NCI-H1048 (cell line): ENCODE measurements at places on chromosomes 12 and 14.

GRCh38 chr12:46660276-46660675, 165.5 kb downstream of the SLC38A4 start:
- DNase-seq, result no peak

DNA sequence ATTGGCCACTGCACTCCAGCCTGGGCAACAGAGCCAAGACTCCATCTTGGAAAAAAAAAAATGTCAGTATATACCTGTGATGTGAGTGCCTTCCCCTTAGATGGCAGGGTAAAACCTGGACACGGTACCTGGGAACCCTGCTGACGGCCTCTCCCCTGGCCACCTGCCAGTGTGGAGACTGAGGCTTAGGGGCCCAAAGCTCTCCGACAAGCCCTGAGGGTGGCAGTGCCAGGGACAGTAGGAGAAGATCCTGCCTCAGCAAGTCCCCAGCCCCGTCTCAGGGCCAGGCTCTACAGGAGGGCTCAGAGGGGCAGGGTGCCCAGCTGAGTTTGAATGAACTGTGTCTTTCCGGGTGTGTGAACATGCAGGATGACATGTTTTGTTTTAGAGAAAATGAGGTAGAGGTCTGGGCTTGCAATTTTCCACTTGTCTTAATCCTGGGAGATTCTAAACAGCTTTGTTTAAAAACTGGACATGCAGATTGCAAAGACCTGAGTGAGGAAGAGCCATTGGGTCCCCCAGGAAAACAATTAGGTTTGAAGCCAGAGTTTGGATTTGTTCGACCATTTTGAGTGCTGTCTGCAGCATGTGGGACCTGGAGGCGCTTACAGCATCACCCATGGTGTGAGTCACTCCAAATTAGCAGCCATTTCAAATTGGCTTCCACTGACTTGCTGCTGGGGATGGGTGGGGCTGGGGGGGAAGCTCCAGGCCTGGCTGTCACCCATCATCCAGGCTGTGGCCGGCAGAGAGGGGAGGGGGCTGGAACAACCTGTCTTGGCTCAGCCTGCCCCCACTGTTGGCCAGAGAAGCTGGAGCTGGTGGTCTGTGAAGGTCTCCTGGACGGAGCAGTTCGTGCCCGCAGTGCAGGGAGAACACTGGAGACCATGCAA, 10.8 kb downstream of the TSPAN9 start:
- no peak for DNase-seq

DNA sequence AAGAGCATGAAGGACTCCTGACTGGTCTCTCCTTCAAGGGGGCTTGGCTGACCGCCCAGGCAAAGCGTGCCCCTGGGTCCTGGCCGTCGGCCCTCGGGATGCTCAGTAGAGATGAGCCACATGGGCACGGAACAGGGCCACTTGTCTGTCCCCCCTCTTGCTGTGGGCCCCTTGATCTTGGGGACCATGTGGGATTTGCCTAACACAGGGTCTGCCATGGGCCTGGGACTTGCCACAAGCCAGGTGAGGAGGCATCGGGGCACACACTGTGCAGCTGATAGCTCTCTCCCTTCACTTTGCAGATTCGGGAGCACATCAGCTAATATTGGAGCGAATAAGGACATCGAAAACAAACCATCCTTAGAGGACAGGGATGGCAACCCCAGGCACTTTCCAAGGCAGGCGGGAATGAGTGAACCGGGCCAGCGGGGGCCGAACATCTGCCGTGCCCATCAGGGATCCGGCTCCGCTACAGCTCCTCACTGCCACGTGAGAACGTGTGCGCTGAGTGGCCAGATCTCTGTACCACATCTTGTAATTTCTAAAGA, 88.1 kb downstream of the PIWIL1 start:
- DNase-seq, result no peak

- no peak for DNase-seq
Observed at GRCh38 chr12:78931466-78931990, 67.0 kb downstream of the SYT1 start.

DNA sequence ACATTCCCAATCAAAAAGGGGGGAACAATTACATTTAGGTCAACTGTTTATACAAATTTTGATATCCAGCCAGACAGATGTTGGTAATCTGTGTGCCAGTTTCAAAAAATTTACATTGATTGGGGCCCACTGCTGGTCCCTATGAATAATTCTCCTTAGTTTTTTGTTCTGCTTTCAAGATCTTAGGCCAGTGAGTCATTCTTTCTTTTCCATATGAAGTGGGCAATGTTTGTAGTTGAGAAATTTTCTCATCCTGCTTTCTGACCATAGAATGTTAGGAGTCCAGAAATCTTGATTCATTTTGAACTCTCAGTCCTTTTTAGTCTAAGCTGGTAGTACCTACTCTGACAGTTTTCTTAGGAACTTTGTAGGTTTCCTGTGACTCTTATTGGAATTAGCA, 244.3 kb downstream of the DIO2 start:
- no peak for DNase-seq

DNA sequence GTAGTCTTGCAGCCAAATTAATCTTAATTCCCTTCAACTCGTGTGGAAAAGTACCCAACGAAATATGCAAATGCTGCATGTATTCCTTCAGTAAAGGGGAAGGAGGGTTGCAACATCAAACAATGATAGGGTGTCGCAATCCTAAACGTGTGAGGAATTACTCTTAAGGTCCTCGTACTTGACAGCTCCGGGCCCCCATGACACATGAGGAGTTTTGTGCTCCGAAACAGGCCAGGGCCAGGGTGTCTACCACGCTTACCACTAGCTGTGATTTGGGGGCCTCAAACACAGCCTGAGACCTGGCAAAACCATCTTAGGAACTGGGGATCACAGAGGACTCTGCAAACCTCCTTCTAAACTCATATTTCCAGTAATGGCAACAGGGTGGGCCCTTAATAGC, 20.4 kb downstream of the FOS start:
- no peak for DNase-seq

DNA sequence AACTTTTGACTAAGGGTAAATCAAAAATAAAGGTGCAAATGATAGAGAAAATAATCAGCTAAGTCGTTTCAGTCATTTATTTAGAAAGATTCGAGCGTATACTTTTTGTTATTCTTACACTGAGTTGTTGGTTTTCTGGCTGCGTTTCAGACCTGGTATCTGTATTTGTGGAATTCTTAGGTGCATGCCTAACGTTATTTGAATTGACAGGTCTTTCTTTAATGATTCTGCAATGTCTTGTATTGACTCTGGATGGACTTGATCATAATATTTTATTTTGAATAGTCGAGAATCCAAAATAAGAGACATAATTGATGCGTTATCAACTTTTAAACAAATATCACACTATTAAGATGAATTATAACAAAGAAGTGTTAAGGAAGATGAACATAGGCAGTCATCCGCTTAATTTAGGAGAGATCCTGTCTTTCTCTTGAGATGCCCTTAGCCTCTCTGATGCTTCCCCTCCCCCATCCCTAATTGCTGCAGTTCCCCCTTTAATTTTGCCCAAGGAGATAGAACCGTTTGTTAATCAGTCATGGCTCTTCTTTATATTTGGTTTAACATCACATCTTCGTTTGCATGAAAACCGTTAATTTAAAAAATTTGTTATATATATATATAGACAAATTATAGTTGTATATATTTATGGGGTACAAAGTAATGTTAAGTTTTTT, 1.8 kb downstream of the ALX1 start:
- no peak for DNase-seq

- DNase-seq, result no peak
Observed at GRCh38 chr14:54594537-54594936, 27.6 kb downstream of the SAMD4A start.

GRCh38 chr12:131677699-131678098, 33.2 kb upstream of the SFSWAP start:
- DNase-seq, result no peak

GRCh38 chr12:81800298-81801148, 41.4 kb upstream of the PPFIA2 start:
- no peak for DNase-seq

GRCh38 chr12:76002598-76003354, 28.8 kb downstream of the PHLDA1 start:
- DNase-seq, result no peak

DNA sequence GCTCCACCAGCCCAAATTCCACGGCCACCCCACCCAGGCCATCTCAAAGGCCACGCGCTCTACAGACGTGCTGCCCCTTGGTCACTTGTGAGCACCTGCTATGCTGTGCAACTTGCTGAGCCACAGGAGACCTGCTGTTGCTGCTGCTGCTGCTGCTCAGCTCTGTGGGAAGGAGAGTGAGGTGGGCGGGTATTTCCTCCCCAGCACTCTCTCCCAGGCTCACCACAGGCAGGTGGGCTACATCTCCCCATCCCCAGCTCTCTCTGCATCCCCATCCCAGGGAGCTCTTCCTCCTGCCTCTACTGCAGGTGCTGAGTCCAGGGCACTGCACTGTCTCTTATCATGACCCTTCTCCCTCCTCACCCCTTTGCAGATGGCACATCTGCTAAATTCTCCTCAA, 306.9 kb downstream of the BCL11B start:
- DNase-seq, result no peak
